ENCODE measurements at places on chromosomes 4 and X.

GRCh38 chr4:41155194-41155830 lies 59.0 kb downstream of the APBB2 start:
- no peak for DNase-seq

DNA sequence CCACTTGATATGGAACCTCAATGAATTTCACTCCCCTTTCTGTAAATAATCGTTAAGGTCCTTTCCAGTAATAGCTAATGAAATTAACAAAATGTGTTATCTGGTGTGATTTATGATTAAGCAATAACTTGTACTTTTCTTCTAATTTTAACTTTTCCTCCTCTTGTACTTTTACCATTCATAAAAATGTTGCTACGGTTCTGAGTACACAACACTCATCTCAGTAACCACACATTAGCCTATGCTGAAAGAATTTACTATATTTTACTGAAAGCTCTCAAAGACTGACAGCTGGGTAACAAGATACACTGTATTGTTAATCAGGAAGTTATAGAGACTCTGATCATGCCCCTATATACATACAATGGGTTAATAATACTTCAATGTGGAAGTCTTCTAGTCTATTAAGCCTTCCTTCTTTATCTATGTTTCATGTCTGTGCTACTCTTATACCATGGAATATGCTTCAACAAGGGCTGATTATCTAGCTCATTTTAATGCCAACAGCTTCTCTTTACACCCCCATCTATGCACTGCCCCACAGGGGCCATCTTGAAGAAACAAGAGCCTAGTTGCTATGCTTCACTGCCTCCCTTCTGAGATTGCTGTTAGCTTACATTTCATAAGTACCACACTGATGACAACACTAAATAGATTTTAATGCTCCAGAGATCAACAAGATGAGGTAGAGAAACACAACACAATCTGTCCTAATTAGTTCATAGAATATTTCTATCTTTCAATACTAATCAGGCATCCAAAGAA lies 39.1 kb downstream of the LAMP2 start:
- DNase-seq: no peak

DNA sequence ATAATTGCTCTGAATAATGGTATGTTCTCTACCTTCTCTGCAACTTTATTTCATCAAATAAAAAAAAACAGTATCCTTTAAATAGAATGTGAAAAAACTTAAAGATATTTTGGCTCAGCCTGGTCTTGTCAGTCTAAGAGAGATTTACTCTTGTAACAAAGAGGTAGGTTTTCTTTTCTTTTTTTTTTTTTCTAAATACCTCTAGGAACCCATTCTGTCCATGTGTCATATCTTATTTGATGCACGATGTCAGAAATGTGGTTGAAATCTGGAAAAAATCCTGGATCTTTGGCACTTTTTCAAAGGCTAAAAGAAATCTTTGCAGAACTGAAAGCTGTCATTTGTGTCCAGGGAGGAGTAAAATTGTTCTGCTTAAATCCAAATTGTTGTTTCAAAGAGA lies 17.3 kb upstream of the FGF5 start:
- no peak for DNase-seq

DNA sequence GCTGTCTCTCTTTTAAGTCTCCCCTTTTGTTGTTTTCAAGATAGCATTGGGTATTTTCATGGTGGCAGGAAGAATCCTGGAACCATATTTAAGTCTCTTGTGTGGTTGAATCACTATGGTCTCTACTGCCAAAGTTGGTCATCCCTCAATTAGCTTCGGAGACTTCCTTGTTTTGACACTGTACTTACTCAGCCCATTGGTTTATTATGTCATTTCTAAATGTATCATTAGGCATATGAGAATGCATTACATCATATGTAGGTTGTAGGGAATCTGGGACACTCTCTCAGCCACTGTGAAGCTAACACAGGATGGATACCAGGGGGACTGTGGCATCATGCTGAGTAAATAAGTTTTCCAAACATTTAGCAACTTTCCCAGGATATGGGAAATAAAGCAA lies 211.8 kb downstream of the DTHD1 start:
- DNase-seq: no peak

DNA sequence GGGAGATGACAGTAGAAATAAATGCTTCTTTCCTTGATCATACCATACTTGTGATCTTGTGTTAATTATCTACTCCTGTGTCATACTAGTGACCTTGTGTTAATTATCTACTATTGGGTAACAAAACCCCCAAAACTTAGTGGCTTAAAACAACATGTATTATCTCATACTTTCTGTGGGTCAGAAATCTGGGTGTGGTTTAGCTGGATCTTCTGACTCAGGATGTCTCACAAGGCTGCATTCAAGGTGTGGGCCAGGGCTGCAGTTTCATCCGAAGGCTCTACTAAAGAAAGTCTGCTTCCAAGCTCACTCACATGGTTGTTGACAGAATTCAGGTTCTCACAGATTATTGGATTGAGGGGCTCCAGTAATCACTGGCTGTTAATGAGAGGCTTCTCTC lies 70.3 kb upstream of the NDP start:
- DNase-seq: no peak

- DNase-seq: no peak
Measured at GRCh38 chr4:123896446-123897071, 500.0 kb downstream of the SPRY1 start.

DNA sequence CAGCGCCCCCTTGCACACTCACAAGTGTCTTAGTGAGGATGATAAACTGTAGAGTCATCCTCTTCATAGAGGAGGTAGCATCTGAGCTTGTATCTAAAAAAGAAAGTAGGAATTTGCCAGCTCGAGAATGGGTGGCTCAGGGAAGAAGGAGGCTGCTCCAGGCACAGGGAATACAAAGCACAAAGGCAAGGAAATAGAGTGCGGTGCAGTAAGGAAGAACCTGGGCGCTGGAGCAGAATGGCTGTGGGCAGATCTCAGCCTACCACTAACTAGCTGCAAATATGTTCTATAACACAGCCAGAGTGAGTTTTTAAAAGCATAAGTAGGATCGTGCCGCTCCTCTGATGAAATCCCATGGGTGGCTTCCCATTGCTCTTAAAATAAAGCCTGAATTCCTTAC lies 61.6 kb upstream of the MAPK10 start:
- no peak for DNase-seq

DNA sequence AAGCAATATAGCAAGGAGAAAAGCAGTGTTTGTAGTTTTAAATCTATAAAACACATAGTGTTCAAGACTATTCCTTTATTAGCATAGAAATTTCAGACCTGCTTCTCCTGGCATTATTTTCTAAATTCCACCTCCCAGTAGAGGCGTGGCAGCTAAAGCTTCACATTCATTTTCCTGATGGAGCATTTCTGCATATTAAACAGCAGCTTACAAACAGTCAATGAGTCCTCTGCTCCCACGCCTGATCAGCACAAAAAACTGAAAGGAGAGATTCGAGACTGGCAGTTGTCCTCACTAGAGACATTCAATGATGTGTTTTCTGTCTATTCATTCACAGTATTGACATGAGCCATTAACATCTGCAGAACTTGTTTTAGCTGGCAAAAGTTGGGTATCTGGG lies 61.4 kb downstream of the SHISA3 start:
- DNase-seq: no peak

DNA sequence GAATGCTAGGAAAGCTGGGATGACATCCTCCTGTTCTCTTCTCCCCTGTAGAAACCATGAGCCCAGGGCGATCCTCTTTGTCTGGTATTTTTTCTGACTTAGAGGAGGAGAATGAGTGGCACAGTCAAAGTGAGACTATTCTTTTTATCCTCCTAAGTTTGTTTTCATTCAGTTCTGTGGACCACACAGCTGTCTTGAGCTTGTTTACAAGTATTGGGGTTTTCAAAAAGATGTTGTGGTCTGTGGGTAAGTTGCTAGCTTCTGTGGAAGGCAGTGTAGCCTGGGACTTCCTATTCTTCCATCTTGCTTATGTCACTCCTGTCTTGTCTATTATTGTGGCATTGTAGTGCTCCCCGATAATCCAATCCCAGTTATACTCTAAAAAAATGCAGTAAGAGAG lies 223.0 kb downstream of the PAPSS1 start:
- no peak for DNase-seq

DNA sequence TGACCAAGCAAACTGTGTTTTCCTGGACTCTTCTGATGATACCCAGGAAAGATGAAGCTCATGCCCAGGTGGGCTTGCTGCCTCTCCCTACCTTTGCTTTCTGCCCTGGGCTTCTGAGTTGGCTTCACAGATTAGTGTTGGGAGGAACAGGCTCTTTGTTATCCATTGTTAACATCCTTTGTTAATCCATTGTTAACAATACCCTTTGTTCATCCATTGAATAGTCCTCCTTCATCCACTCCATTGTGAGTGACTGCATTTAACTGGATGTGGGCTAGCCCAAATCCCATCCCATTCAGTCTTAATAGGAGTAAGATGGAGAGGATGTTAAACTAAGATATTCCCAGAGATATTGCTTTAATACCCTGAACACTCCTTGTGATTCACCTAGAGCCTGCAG lies 199.0 kb upstream of the LNX1 start:
- no peak for DNase-seq

DNA sequence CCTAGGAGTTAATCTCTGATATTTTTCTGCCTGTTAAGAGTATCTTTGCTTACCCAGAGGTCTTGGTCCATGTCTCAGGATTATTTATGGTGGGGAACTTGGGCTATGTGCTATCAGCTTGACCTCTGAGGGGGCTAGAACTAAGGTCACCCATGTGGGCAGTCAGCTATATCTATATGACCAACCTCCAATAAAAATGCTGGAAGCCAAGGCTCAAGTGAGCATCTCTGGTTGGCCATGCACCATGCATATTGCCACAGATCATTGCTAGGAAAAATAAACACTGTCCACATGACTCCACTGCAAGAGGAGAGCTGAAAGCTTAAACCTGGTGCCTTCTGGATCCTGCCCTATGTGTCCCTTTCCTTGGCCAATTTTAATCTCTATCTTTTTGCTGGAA lies 196.5 kb upstream of the SLC7A11 start:
- DNase-seq: no peak

- DNase-seq: no peak
Measured at GRCh38 chrX:49063715-49064114, 4.9 kb downstream of the CCDC120 start.

- DNase-seq: no peak
Measured at GRCh38 chr4:8600686-8601085, 8.1 kb downstream of the CPZ start.

DNA sequence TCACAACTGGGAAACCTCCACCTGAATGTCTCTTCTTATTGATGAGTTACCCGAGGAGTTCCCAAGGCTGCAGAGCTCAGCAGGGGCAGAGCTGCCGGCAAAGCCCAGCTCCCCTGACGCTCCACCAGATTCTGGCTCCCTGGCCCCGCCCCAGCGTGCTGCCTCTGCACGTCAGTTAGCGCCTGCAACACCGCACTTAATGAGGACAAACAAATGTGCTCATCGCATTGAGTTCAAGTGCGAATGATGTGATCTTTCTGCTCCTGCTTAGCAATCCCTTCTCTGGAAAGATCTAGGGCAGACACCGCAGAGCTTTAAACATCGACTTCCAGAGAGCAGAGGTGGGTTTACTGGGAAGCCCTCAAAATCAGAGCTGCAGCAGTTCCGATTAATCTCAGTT lies 55.5 kb upstream of the FBXW7 start:
- DNase-seq: peak; percentile 8

DNA sequence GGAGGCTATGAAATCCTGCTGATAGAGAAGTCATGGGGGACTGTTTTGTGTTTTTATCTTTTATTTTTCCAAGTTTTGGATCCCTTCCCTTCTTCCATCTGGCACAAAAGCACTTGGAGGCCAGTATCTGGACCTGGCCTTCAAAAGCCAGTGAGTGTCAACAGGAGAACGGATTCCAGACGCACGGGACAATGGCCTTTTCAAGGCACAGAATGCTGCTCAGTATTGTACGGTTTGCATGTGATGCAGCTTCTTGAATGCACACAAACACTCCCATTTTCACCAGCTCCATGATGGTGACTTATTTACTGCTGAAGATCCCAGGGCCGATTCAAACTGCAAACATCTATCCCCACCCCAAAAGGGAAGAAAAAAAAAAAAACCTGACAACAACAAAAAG lies 145.4 kb downstream of the CPEB2 start:
- no peak for DNase-seq

DNA sequence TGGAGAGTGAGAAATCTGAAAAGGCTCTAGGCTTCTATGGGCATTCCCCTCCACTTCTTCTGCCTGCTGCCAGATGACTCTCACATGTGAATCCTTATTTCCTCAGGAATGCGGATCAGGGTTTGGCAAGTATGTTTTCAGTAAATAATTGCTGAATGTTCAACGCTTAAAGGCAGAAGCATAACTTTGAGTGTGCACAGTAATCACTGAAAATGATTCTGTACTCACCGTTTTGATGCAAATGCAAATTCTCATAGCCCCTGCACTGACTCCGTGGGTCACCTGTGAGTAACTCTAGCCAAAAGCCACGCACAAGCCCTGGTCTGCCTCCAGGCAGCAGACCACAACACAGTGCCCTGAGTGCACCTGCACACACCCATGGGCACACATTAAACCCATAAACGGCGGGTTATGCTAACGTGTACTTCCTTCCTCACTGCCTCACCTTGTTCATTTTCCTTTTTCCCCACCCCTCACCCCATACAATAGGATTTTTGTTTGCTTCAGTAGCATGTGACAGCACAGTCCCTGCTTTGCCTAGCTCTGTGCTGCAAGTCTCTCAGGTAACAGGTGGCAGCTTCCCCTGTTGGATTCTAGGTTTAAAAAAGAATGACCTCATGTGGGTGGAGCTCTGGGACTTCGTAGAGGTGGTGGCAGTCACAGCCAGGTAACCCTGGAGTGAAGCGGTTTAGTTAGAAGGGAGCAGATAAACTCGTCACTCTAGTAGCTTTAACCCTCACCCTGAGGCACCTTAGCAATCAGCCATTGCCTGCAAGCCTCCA lies at the start of gene ARHGEF38:
ARHGEF38 (plus strand) TSS at position 656 of the 782 bp plus-strand sequence. CDS start 146 bp downstream, outside the sequence.
- DNase-seq: no peak

DNA sequence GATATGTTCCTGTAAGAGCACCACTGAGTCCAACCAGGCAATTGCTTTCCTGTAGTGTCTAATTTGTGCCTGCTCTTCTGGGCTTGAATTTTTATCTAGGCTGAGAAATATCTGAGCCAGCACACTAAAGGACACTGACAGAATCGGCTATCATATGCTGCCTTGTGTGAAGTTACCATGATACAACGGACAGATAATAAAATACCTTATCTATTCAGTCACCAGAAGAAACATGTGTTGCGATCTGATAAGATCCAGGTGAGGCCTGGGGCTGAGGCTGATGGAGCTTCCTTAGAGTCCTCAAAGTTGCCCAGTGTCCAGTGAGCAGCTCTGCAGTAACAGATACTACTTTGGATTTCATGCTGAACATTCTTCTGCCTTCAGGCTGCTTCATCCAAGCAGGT lies 111.8 kb downstream of the ZNF518B start:
- no peak for DNase-seq

- no peak for DNase-seq
Measured at GRCh38 chr4:141609243-141609642, 27.1 kb upstream of the IL15 start.

DNA sequence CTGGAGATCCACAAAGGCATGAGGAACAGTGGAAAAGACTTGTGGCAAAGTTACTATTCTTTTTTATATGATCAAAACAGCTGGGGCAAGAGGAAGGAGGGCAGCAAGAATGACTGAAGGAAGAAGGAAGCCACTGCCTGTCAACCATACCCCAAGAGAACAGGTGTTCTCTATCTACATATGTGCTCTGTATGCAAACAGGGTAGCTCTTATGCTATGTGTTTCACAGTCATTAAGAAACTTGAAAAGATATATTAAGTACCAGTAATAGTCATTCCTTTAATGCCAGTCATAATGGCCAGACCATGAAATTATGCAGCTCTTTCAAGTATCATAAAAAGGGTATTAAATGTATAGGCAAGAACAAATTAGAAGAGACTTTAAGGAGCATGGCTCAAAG lies 363.9 kb downstream of the KLHL13 start:
- DNase-seq: no peak

- no peak for DNase-seq
Measured at GRCh38 chrX:150848914-150849365, 49.5 kb downstream of the CD99L2 start.
